ENCODE measurements at places on chromosomes 1 and 21.
A peak's percentile ranks its signal among the peaks of the same experiment; 100 is the strongest.

DNA sequence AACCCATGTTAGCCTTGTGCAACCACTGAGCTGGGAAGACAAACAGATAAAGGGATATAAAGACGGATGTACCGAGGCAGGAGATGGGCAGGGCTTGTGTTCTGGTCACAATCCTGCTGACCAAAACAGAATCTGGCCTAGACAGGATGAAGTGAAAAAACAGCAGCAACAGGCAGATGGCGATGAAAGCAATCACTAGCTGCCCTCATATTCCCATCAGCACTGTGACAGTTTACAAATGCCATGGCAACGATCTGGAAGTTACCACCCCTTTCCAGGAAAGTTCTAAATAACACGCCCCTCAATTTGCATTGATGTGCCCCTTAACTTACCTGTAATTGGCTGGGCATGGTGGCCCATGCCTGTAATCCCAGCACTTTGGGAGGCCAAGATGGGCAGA is 40.6 kb upstream of the CD46 start:
- no peak for DNase-seq

- DNase-seq, result peak; percentile 82
Observed at GRCh38 chr1:6163191-6163972, 16.7 kb downstream of the CHD5 start.

GRCh38 chr21:31098576-31099005 is 60.3 kb upstream of the KRTAP19-8 start:
- DNase-seq, result peak; percentile 13

DNA sequence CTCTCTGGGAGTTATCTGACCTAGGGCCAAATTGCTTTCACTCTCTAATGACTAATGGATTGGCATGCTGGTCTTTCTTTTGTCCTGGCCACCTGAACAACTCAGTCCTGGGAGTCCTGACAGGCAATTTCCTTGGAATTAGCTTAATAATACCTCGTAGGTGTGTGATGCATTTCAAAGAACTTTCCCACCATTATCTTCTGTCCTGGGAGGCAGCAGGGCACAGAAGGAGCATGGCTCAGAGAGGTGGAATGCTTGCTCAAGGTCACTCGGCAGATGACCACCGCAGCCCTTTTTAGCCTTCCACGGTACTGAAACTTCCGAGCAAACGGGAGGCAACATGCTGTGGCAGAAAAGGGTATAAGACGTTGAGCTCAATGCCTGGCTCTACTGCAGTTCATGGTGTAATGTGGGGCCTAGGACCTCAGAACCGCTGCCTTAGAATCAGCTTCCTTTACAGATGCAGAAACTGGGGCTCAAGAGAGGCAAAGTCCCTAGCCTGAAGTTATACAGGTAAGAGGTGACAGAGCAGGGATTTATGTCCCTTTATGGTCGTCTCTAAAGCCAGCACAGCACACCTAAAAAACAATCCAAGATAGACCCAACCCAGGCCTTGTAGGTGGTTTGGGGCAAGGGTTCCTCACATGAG is 3.2 kb downstream of the ID3 start:
- DNase-seq, result no peak

DNA sequence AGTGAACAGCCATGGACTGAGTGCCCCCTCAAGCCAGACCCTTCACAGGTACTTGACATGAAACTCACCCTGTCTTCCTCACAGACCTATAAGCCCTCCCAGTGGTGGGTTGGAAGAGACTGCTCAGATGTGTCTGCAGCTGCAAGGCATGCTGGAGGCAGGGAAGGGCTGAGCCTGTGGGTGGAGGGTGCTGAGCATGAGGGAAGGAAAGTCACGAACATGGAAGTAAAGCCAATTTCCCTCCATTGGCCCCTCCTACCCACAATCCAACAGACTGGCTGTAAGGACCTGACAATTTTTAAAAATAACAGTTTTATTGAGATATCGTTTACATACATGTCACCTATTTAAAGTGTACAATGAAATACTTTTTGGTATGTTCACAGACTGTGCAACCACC is 44.1 kb downstream of the RCSD1 start:
- DNase-seq, result no peak

DNA sequence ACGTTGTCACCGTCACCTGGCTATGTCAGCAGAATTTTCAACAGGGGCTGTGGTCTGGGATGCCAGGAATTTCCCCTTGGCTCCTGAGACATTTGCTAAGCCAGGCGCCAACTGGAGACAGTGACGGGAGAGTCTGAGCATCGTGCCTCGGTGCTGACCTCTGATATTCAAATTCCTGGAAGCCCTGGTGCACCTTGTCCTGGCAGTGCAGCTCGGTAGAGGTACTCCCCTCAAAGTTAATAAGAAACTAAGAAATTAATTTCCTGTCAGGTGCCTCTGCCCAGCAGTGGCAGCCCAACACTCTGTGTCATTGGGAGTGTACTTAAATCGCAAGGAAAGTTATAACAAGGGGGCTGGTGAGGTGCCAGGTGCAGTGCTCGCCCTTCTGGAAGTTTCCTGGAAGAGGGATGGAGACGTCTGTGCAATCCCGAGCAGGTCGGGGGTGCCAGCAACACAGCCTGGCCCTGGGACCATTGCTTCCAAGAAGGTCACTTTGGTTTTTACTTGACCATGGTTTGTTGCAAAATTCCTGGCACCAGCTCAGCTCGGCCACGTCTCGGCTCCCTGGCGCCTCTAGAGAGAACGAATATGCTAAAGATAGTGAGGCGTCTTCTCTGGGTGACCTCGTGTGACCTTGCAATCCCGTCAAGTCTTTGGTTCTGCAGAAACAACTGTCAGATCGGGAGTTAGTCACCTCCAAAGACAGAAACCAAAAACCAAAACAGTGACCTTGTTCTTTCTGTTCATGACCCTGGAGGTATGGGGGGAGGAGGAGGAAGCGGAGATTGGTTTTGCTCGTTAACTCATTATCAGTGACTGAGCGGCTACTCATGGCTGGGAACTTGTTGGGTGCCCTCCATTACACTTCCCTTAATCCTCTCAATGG is 149.5 kb upstream of the VAMP3 start:
- DNase-seq, result no peak

DNA sequence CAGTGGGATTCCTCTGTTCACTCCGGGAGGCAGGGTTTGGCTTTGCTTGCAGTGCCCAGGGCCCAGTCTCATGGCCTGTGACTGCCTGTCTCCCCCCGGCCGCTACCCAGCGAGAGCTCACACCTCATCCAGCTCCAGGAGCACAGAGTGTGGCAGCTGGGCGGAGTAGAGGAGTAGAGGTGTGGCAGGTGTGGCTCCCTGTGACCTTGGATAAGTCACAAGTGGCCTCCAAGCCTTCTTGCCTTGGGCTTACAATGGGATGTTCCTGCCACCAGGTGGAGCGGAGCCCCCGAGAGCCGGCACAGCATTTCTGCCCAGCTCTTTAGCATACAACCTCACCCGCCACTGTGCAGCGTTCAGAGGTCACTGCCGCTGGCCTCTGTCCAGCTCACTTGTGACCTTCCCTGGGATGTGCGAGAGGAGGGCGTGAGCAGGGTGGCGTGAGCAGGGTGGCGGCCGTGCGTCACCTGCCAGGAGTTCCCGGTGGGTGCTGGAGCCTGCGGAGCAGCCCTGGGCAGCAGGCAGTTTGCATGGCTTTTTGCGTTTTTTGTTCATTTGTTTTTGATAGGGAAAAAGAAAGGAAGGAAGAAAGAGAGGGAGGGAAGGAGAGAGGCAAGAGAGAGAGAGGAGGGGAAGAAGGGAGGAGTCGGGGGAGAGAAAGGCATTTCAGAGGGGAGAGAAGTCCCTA is 42.4 kb downstream of the CRYAA start:
- DNase-seq, result no peak

DNA sequence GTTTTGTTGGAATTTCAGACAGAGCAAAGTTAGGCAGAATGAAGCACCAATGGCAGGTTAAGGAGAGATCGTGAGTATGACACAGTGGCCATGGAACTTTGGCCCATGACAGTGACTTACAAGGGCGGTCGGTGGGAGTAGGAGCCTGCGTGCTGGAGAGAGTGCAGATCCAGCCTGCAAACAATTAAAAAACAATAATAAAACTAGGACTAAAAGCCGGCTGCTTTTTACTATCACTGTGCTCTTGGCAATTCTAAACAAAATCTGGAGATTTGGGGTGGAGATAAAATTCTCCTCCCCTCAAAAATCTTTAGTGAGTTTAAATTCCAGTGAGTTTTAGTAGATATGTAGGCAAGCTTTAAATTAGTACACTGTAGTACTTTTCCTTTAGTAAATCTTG is 96.9 kb downstream of the DHRS3 start:
- DNase-seq, result no peak

GRCh38 chr1:63405021-63405420 is 37.6 kb downstream of the ALG6 start:
- no peak for DNase-seq

DNA sequence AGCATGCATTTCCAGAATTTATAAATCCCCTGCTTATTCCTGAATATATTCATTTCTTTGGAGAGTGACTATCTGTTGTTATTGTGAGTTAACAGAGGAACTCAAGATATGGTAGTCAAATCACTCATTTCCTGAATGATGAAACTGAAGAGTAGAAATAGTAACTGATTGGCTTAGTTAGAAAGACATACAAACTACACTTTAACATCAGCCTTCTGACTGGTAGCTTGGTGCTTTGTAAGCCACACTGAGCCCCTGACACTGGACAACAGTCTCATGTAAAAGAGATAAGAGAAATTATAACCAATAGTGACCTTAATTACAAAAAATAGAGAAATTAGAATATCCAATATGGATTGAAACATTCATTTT is 4.8 kb downstream of the GBP7 start:
- DNase-seq, result no peak

DNA sequence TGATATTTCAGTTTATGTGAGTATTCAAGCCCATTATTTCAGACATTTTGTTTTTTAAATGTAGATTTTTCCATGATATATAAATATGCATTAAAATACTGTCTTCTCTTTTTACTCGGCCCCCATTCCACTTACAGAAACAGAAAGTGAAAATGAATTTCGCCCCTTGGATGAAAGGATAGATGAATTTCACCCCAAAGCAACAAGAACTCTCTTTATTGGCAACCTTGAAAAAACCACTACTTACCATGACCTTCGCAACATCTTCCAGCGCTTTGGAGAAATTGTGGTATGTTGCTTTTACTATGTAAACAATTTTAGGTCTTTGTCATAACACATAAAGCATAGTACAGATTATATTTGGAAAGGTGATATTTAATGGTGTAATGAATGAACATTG is 59.9 kb downstream of the ZBTB17 start:
- DNase-seq, result no peak

DNA sequence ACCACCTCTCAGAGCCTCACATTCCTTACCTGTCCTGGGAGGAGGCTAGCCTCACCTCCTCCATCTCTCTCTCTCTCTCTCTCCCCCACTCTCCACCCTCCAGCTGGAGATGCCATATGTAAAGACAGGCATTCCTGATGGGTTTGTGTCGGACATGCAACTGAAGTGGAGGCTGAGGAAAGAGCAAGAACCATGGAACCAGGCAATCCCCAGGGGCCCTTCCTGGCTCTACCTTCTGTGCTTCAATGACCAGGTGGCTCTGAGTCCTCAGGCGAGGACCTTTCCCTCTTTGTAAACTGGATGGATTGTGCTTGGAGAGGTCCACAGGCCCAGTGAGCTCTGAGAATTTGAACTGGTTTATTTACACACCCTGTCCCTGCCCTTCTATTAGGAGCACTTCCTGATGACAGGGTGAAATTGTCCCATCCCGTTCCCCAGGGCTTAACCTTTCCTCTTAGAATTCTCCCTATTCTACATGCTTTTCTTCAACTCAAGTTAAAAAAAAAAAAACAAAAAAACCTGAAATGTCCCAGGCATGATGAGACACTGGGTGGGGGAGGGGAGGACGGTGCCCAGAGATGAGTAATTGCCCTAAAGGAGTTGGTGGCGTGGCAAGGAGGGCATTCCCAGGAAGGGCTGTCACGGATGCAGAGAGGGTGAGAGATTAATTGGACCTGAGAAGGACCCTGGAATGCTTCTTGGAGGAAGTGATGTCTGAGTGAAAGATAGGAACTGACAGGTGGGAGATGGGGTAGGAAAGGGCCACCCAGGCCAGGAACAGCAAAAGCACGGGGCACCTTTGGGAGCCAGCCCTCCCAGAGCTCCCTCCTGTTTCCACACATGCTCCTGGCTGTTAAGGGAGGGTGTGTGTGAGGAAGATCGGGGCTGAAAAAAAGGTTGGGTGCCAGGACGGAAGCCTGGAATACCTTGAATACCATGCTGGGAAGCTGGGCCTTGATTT is 50.2 kb upstream of the WASF2 start:
- no peak for DNase-seq

GRCh38 chr1:35768350-35769187 is 1.2 kb downstream of the CLSPN start:
- DNase-seq, result no peak

DNA sequence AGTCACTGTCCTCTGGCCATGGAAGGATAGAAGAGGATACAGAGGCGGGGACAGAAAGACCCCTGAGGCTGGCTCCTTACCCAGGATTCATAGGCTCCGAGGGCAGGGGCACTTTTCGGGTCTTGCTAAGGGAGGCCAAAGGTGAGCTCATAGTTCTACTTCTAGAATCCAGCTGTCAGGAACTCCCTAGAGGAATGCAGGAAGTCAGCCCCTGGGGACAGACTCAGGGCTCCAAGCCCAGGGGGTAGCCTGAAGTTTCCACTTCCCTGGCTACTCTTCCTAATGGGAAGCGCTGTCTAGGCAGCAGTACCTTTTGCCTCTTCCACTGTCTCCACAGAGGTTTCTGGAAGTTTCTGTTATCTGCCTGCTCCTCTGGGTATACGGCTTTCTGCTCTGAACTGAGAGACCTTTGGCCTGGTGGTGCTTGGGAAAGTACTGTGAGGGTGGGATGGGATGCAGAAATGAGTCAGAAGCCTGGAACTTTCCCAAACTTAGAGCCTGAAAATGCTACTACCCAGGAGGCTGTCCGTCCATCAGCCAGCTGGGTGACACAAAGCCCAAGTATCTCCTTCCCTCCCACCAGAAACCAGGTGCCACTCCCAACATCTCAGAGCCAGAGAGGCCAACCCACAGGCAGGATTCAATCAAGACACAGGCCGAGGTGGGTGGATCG is 3.6 kb downstream of the UBXN11 start:
- DNase-seq, result no peak

- DNase-seq, result no peak
Observed at GRCh38 chr1:37472281-37472680, 2.1 kb upstream of the ZC3H12A start.

GRCh38 chr21:26736449-26736848 is 108.8 kb downstream of the ADAMTS1 start:
- no peak for DNase-seq

GRCh38 chr1:84772428-84772943 is 82.2 kb upstream of the SSX2IP start:
- DNase-seq, result peak; percentile 27

GRCh38 chr1:26786437-26787380 is 1.0 kb upstream of the PIGV start:
- DNase-seq, result no peak

GRCh38 chr1:26353210-26353859 is 595 bp downstream of the CRYBG2 start:
- no peak for DNase-seq

DNA sequence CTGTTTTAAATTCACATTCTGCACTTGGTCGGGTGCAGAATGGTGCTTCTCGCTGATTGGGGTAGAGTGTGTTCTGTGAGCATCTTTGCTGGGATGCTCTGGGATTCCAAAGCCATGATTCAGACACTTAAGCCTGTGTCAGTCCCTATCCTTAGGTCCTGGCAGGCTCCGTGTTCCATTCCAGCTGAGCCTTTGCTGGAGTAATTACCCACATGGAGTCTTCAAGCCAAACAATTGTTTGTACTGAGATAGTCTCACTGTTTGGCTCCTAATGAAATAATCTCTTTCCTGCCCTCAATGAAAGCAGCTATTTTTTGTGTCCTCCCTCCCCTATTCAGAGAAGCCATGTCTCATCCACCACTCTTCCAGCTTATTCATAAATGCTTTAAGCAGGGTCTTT is 18.7 kb downstream of the SMAP2 start:
- DNase-seq, result no peak

GRCh38 chr1:14520514-14521163 is 77.8 kb upstream of the KAZN start:
- DNase-seq, result no peak

Data from DMS79 (cell line).